Airway epithelial cell (primary cell): ENCODE measurements at places on chromosomes 11 and 22. TPM values are rescaled to one million over a fixed set of nuclear protein-coding genes. Genes with fewer than 3 reads are reported as not detected.

Gene FBLN1
- total RNA-seq, result 46.7 and 49.7 TPM in 2 replicates

Gene ALKBH3
- total RNA-seq, result 26.7 and 31.8 TPM in 2 replicates

Gene RAG1
- 0.42 and 0.99 TPM in 2 replicates for total RNA-seq

Gene DKK3
- total RNA-seq, result 222 and 270 TPM in 2 replicates

Gene PARVA
- total RNA-seq, result 12.1 and 15.5 TPM in 2 replicates

Gene TNNT3
- 0.71 and 0.98 TPM in 2 replicates for total RNA-seq

Gene TRIM3
- total RNA-seq, result 9.6 and 11.0 TPM in 2 replicates

Gene SCUBE2
- not detected in 2 replicates for total RNA-seq

Gene BDNF
- 0.71 and 1.2 TPM in 2 replicates for total RNA-seq

Gene TTC12
- total RNA-seq, result 20.7 and 23.7 TPM in 2 replicates

Gene NDUFV1
- 254 and 281 TPM in 2 replicates for total RNA-seq

Gene RPS13
- 1,878 and 2,581 TPM in 2 replicates for total RNA-seq

Gene MGAT3
- 0.37 and 0.85 TPM in 2 replicates for total RNA-seq

Gene C11orf16
- total RNA-seq, result not detected in 2 replicates

Gene OR2AT4
- not detected in 2 replicates for total RNA-seq

Gene SLC22A9
- total RNA-seq, result not detected in 2 replicates

Gene ART5
- not detected in 2 replicates for total RNA-seq

Gene HTR3A
- total RNA-seq, result not detected in 2 replicates

Gene AHNAK
- total RNA-seq, result 386 and 487 TPM in 2 replicates

Gene OR8B4
- total RNA-seq, result not detected in 2 replicates

Gene CCDC188
- total RNA-seq, result not detected in 2 replicates

Gene RBMXL2
- not detected in 2 replicates for total RNA-seq

Gene CD3D
- total RNA-seq, result not detected in 2 replicates

Gene MIAT
- 0.21 and 0.37 TPM in 2 replicates for total RNA-seq

Gene PATE3
- total RNA-seq, result not detected in 2 replicates

Gene TRIM29
- 314 and 489 TPM in 2 replicates for total RNA-seq

Gene PLA2G3
- 2.8 and 3.4 TPM in 2 replicates for total RNA-seq

Gene JHY
- total RNA-seq, result 1.3 and 2.3 TPM in 2 replicates

Gene CARD16
- total RNA-seq, result 0.42 and 0.85 TPM in 2 replicates

Gene LRP5
- total RNA-seq, result 23.4 and 26.9 TPM in 2 replicates

Gene CASP12
- total RNA-seq, result not detected in 2 replicates

Gene CASP4
- total RNA-seq, result 77.1 and 88.7 TPM in 2 replicates

Gene HSD17B12
- 78.5 and 98.2 TPM in 2 replicates for total RNA-seq

Gene PRR5L
- total RNA-seq, result 7.5 and 13.2 TPM in 2 replicates

Gene CCDC116
- total RNA-seq, result not detected in 2 replicates

Gene MIOX
- not detected in 2 replicates for total RNA-seq

Gene C11orf42
- total RNA-seq, result not detected in 2 replicates

Gene PGM2L1
- total RNA-seq, result 1.4 and 2.0 TPM in 2 replicates

Gene SPTBN2
- total RNA-seq, result 67.0 and 131 TPM in 2 replicates

Gene RANGAP1
- total RNA-seq, result 150 and 153 TPM in 2 replicates

Gene BRSK2
- total RNA-seq, result 0.14 and 0.28 TPM in 2 replicates

Gene B3GAT3
- total RNA-seq, result 30.2 and 30.4 TPM in 2 replicates

Gene SYCE3
- total RNA-seq, result 1.1 TPM in 1 of 2 replicates, not detected in the other

Gene CYB5R2
- total RNA-seq, result 15.2 and 30.1 TPM in 2 replicates

Gene ROBO4
- total RNA-seq, result 0.35 TPM in 1 of 2 replicates, not detected in the other

Gene P2RY2
- total RNA-seq, result 37.8 and 46.1 TPM in 2 replicates

Gene FOLR3
- 0.21 TPM in 1 of 2 replicates, not detected in the other for total RNA-seq

Gene KCNJ1
- 0.07 and 0.33 TPM in 2 replicates for total RNA-seq
